ENCODE measurements at places on chromosomes 4 and X.

DNA sequence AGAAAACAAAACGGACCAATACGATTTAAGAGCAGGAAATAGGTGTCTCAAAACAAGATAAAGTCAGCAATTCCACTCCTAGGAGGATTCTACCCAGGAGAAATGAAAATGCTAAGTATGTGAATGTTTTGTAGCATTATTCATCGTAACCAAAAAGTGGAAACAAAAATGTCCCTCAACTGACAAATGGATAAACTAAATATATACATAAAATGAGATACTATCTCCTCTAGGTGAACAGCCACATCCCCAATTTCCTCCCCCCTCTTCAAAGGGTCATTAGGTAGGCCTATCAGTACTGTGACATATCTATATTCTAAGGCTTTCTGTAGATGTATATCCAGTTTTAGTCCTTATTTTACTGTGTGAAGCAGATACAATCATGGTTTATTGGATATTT lies 18.0 kb downstream of the DDX3X start:
- no peak for DNase-seq

DNA sequence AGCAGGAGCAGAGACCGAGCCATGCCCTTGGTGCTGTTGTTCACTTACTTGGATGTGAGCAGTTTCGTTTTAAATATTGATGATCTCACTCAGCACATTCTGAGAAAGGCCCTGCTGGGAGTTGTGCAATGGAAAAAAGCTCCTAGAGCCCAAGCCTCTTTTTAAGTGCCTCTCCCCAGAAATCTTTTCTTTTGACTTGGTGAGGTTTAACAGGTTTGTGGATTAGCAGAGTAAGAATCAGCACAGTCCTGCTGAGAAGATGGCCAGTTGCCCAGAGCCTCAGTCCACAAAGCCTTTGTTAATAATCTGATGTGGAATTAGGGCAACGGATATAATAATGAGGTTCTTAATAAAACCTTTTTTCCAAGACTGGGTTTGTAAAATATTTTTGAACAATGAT lies 157.5 kb upstream of the ATP6AP2 start:
- DNase-seq = no peak

DNA sequence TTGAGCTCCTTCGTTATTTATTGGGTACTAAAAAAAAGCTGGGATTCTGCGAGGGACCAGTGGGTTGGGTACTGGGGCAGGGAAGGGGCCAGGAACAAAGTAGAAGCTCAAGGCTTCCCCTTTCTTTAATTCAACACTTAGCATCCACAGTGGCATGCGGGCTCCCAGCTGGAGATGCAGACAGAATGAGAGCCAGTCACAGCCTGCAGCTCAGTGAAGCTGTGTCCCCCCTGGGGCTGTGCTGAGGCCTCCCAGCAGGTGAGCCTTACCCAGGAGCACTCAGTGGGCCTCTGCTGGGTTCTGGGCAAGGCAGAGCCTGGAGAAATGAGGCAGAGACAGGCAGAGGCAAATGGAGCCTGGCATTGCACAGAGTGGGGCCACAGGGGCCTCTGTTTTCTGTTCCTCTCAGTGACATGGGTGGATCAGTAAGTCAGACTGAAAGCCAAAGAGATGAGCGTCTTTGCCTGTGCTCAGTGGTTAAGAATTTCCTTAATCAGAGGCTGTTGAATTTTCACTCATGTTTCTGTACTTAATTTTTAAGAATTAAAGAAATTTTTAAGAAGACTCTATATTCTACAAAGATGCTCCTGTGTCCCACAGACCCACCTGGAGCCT lies 181.4 kb upstream of the RBPJ start:
- no peak for DNase-seq

GRCh38 chr4:129668092-129668491 lies 572.1 kb downstream of the C4orf33 start:
- no peak for DNase-seq

GRCh38 chrX:55489314-55490009 lies at the start of gene USP51:
Gene USP51 (minus strand): TSS chrX:55489848. CDS start chrX:55488939, 909 bp downstream.
- DNase-seq = no peak

GRCh38 chrX:65720381-65720964 lies 53.0 kb downstream of the MSN start:
- no peak for DNase-seq

GRCh38 chr4:146072376-146072775 lies 103.1 kb upstream of the LSM6 start:
- no peak for DNase-seq

DNA sequence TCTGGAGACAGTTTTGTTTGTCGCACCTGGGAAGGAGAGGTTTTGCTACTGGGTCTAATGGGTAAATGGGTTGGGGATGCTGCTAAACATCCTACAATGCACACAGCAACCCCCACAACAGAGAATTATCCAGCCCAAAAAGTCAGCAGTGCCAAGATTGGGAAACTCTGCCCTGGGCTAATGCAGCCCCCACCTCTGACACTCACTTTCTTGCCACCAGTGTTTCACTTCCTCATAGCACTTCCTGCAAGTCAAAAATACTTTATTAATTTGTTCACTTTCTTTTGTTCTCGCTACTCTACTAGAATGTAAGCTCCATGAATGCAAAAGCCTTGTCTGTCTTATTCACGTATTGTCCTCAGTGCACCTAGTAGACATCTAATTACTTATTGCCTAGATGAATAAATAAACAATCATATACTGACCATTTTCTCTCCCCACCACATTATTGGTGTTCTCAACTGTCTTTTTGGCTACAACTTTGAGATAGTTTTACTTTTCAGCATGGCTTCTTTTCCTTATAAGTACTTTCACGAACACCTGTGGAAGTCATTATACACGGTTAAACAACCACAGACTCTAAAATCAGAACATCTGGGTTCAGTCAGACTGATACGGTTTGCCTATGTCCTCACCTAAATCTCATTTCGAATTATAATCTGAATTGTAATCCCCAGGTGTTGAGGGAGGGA lies 82.0 kb upstream of the PITX2 start:
- DNase-seq = no peak

GRCh38 chr4:145907390-145907789 lies 31.2 kb downstream of the ZNF827 start:
- DNase-seq = no peak

- no peak for DNase-seq
Measured at GRCh38 chr4:80294206-80294605, 27.7 kb downstream of the FGF5 start.

GRCh38 chr4:4585012-4585670 lies 43.3 kb upstream of the STX18 start:
- DNase-seq = no peak

GRCh38 chr4:119933606-119934005 lies 133.0 kb downstream of the MAD2L1 start:
- no peak for DNase-seq

DNA sequence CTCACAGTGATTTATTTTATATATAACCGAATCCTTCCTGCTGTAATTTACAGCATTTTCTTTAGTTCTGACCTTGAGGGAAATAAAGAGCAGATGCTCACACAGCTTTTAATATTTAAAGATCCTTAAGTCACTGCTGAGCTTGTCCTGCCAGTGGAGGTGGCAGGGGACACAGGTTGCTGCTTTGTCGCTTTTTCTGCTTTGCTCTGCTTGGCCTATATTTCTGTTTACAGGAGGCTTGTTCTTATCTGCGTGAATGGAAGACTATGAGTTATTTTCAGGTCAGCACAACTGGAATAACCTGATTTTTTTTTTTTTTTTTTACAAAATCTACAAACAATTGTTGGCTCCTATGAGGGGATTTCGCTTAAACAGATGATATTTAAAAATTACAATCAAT lies 2.3 kb downstream of the TXK start:
- no peak for DNase-seq

GRCh38 chr4:78345237-78345636 lies 206.3 kb upstream of the ANXA3 start:
- no peak for DNase-seq

GRCh38 chr4:145014365-145014764 lies 83.6 kb downstream of the ANAPC10 start:
- no peak for DNase-seq

DNA sequence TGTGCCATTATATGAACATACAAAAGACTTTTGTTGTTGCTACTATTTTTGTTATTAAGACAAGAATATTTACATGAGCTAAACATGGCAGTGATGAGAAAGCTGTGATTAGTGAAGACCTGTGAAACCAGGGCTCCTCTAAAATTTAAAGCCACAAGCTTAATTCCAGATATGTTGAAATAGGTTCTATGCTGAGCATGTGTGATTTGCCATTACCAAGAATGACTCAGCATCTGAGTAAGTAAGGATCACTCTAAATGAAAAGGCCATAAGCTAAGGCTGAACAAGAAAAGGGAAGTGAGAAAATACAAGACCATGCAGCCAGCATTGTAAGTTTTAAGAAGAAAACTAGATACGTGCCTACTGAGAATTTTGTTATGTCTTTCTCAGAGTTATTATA lies 75.9 kb upstream of the CAMK2D start:
- peak; percentile 2 for DNase-seq

GRCh38 chr4:165610679-165611437 lies 232.1 kb downstream of the CPE start:
- no peak for DNase-seq

- DNase-seq = no peak
Measured at GRCh38 chr4:103892586-103892985, 172.8 kb upstream of the TACR3 start.

- DNase-seq = peak; percentile 14
Measured at GRCh38 chr4:45716093-45716492, 407.8 kb downstream of the GABRG1 start.

GRCh38 chr4:8745826-8746225 lies 125.8 kb downstream of the HMX1 start:
- DNase-seq = no peak

DNA sequence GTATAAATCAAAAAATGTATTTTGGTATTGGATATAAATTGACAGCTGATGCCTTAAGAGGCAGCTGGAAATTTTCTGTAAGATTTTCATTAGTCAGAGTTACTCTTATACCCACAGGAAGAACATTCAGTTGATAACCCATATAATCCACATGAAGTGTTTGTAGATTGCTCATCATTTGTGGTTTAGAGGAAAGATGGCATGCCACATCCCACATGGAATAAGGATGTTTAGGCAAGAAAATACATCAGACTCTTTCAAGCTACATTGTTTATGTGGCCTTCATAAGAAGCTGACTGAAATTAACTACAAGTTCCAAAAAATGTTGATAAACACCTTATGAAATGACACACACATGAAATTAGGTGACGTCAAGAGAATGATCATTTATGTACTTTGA lies 56.6 kb downstream of the AREG start:
- no peak for DNase-seq

DNA sequence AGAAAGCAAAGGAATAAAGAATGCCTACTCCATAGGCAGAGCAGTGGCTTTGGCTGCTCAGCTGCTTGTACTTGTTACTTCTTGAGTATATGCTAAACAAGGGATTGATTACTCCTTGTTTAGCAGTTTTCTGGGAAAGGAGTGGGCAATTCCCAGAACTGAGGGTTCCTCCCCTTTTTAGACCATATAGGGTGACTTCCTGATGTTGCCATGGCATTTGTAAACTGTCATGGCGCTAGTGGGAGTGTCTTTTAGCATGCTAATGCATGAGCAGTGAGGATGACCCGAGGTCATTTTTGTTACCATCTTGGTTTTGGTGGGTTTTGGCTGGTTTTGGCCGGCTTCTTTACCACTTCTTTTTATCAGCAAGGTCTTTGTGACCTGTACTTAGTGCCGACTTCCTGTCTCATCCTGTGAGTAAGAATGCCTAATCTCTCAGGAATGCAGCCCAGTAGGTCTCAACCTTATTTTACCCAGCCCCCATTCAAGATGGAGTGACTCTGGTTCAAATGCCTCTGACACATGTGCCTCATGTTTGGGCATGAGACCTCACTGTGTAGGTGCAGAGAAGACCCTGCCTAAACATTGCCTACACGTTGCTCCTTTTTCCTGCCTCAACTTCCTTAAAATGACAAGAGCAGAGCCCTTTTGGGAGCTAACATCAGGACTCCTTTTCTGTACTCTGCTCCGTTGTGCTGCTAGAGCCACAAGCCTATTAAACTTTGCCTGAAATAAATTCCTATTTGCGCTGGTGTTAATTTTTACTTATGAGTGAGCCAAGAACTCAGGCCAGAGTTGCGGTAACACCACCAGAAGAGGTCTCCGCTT lies 21.0 kb upstream of the UBA6 start:
- no peak for DNase-seq

GRCh38 chr4:42488114-42488513 lies 90.8 kb downstream of the SHISA3 start:
- DNase-seq = no peak

DNA sequence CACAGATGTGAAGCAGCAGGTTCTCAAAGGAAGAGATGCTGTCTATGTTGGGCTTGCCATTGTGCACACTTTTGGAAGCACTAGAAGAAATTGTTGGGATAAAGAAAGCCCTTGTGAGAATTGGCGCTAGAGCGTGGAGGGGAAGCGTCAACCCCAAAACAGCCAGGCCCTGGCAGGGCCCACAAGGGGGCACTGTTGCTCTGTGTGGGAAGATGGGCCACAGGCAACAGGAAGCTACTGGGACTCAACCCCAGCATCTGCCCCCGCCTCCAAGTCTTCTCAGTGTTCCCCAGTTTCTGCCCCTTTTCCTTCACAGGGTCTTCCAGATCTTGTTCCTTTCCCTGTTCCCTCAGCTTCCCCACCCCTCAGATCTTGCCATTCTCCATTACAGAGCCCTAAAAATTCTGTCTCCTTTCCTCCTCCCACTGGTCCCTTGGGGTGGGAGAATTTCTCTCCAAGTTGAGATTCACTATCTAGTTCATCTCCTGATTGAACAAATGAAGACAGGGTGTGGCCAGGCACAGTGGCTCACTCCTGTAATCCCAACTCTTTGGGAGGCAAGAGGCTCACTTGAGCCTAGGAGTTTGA lies 85.5 kb downstream of the STARD8 start:
- peak; percentile 52 for DNase-seq

- DNase-seq = no peak
Measured at GRCh38 chr4:102285831-102286230, 59.5 kb downstream of the SLC39A8 start.
